CD4-positive, CD25-positive, alpha-beta regulatory T cell (primary cell): ENCODE measurements at places on chromosomes 6 and 20.

DNA sequence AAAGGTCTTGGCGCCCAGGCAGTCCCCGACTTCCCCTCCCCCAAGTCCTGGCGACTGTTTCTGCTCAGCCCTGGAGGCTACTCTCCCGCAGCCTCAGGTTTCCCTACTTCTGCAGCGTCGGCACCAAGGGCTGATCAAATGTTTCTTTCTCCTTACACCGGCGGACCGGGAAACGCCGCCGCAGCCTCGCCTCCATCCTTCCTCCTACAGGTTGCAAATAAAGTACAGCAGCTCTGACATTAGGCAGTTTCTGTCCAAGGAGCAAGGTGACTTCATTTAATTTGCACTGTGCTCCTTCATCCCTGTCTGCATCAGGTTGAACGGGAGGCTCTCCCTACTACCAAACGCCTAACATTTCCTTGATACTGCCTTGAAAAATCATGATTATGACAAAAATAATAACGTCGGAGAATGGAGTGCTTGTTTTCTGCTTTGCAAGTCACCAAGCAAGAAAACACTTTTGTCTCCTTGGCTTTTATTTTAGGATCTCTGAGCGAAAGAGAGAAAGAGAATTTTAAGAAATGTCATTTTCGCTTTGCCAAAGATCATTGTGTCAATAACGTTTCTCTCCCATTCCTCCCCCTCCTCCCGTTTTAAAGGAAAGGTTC lies 1.0 kb downstream of the CLIC5 start:
- peak; percentile 34 for DNase-seq

GRCh38 chr6:38552121-38552520 lies 87.6 kb downstream of the BTBD9 start:
- DNase-seq, result no peak

DNA sequence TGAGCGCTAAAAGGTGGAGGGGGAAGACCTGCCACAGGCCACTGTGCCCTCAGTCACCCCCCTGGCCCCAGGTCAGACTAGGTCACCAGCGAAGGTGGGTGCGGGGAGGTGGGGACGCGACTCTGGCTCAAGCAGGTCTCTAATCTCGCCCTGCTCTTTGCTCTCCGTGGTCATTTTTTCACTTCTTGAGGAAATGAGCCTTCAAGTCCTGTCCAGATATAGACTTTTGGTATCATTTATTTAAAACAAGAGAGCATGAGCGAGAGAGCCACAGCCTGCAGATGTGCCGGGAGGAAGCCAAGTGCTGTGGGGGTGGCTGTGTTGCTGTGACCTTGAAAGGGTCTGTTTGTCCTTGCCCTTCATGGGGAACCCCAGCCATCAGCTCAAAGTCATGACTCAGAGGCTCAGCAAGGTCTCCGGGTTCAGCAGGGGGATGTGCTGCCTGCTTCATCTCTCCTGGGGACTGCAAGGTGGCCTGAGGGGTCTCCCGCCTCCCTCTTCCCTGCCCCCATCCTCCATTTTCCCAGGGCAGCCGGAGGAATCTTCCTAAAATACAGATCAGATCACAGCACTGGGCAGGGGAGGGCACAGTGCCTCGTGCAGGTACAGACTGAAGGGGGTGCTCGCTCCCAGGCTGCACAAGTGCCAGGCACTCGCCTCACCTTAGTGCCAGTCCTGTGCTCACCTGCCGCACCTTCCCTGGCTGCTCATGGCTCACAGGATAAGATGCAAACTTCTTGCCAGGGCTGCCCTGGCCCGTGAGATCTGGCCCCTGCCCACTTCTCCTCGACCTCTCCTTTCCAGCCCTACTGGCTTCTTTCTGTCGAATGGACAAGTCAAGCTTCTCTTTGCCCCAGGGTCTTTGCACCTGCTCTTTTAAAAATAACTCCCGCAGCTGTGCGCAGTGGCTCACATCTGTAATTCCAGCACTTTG lies 26.5 kb downstream of the SULF2 start:
- DNase-seq, result no peak

DNA sequence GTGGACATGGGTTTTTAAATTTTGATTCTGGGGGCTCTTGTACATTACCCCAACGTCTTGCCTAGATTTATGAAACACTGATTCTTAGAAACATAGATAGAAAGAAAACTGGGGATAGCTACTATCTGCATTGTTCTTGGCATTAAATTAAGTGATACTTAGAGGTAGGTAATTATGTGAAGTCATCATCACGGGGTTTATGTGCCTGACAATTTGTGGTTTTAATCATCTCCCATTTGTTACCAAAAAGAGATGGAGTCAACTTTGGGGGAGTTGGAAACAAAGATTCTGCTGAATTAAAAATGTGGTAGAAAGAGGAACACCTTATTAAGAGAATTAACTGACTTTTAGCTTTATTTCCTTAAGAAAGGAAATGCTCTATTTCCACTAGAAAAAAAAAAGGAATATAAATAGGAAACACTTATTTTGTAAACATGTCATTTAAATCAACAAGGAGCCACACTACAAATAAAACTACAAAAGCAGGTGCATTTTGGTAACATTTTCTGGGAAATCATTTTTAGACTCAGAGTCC lies 5.6 kb downstream of the TNFAIP3 start:
- DNase-seq, result no peak

- no peak for DNase-seq
These were observed 628 bp upstream of the ERGIC3 start for GRCh38 chr20:35541118-35541782.

- no peak for DNase-seq
These were observed 100.1 kb downstream of the ZFAND3 start for GRCh38 chr6:37919417-37920157.

DNA sequence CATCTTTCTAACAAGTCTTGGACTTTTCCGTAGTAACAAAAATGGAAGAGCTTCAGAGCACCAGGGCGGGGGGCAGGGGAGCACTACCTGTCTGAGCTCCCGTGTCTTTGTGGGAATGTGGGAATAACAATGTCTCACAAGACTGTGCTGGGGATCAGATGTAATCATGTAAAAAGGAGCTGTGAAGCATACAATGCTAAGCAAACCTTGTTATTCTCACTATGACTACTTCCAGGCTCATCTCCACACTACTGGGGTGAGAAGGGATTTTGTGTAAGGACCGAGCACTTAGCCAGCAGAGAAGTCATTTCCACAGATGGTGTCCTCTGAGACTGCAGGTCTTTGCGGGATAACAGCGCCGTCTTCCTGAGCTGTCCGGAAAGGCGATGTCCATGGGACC lies 27.1 kb downstream of the PRR18 start:
- no peak for DNase-seq

DNA sequence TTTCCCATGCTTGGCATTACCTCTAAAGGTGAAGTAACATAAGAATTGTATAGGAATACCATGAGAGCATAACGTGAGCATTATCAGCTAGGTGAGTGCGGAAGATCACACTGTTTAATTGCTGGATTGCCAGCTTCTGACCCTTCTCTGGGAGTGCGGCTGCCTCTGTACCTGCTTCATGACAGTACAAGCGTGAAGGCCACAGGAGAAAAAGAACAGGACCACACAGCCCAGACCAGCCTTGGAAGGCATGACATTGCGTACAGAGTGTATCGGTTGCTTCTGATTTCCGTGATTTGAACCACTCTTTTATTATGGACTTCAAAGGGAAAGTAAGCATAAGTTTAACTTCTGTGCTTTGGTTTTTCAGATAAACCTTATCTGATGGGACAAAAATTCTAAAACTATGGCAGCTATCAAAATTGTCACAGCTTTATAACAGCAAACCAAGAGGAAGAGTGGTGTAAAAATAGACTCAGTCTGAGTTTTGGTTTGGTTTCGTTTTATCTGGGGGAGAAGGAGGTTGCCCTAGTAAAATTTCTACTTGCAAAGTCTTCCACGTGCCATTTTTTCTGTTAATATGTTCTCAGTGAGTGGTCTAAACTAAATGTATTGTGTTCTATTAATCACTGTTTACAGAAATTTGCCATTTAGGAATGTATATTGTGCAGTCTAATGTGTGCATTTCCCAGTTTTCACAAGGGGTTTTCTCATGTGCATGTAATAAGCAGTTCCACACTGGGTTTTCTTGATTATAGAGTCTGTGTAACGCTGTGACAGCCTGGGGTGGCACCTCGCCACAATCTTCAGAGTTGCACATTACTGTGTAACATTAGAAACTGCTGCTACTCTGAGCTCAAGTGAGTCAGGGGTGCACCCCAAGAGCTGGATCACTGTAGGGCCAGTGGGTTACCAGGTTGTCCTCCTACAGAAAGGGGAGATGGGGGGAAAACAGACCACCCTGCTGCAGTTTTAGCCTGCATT lies 97.3 kb downstream of the RPP40 start:
- peak; percentile 33 for DNase-seq

- DNase-seq, result no peak
These were observed 183.0 kb upstream of the PHACTR1 start for GRCh38 chr6:12533586-12533985.

GRCh38 chr6:30135147-30135546 lies 793 bp upstream of the TRIM40 start:
- no peak for DNase-seq
